ENCODE measurements at places on chromosomes 7 and 10. TPM values are rescaled to one million over a fixed set of nuclear protein-coding genes. Genes with fewer than 3 reads are reported as not detected.

The RNF148 gene
- not detected for polyA plus RNA-seq

The LLCFC1 gene
- polyA plus RNA-seq, result not detected

The ELN gene
- 15.3 TPM for polyA plus RNA-seq

The ITPRID1 gene
- polyA plus RNA-seq, result not detected
